ENCODE measurements at places on chromosomes 6 and 20.

DNA sequence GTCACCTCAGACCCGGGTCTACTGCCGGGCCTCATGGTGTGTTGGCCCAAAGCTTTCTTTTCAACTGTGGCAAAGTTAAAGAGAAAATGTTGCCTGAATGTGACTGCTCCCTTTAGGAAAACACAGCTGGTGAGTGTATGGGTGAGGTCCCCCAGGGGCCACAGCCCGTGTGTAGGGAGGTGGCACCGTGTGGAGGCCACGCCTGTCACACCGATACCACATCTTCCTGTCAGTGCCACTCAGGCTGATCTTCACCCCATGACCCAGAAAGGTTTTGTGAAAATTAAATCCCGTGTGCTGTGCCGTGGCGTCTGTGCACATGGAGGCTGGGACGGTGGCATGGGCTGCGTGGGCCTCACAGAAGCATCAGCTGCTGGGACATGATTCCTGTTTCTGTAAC lies 10.7 kb upstream of the ADRM1 start:
- no peak for DNase-seq

GRCh38 chr6:168789699-168790098 lies 348.7 kb downstream of the SMOC2 start:
- DNase-seq, result peak; percentile 52

GRCh38 chr6:68941345-68941744 lies 306.3 kb downstream of the ADGRB3 start:
- no peak for DNase-seq

- DNase-seq, result peak; percentile 34
Measured at GRCh38 chr6:34027445-34027936, 118.4 kb downstream of the GRM4 start.

GRCh38 chr6:158853072-158853879 lies 34.1 kb upstream of the EZR start:
- DNase-seq, result no peak

DNA sequence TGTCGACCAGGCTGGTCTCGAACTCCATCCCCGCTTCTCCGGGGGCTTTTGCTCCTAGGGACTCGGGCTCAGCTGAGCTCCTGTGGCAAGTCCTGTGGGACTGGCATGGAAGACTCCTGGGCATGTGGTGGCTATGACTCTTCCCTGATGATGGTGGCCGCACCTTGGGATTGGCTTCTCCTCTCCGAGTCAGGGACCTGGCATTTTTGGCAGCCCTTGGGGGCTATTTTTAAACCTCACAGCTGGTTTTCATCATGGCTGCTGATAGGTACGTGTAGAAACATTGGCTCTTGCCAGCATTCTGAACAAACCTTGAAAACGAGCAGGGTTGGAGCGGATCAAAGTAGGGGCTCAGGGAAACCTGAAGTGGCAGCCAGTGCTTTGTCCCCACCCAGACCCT lies 54.1 kb downstream of the RBM38 start:
- DNase-seq, result no peak

DNA sequence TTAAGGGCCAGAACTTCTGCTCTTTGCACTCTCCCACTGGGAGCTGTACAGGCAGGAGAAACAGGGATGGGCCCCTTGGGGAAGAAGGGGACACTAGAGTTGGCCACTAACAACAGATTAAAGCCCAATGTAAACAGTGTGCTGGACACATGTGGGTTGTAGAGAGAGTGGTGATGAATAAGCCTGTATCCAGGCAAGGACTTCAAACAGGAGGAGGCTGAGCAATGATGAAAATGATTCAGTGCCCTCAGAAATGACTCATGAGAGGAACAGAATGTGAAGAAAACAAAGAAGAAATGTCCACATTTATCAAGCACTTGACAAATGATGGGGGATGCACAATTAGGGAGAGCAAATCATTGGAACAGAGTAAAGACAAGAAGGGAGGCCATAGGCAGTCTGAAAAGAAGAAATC lies 242.3 kb downstream of the TBX18 start:
- DNase-seq, result no peak

DNA sequence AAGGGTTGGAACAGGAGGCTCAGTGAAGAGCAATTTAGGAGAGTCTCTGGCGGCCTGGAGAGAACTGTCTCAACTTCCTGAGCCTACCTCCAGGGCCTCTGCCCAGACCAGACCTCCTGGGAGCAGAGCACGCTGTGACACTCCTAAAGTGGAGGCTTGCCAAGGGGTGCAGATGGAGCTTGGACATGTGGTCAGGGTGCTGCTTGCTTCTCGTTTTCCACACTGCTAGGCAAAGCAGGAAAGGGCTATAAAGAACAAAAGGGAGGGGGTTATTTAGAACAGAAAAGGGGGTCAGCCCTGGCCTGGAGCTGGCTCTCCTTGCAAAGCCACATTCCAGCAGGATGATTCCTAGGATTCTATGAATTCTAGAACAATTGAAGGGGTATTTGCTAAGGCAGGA lies 145.7 kb upstream of the GGTLC1 start:
- no peak for DNase-seq

DNA sequence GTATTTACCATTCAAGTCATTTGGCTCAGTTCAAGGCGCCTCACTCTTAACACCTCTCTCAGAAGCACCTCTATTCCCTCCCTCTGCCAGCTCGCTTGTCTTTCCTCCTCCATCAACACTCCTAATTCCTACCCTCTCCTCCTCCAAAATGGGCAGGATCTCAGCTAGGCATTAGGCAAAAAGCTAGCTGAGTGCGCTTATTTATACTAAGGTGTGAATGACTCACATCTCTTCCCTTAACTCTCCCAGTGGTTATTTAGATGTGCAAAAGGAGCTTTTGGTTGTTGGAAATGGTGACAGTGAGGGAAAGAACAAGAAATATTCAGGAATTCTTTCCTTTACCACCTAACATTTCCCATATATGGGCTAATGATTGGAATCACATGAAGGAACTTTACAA lies 29.1 kb downstream of the PACSIN1 start:
- no peak for DNase-seq

- DNase-seq, result no peak
Measured at GRCh38 chr6:15595461-15596173, 67.2 kb downstream of the DTNBP1 start.

GRCh38 chr6:157547112-157547511 lies 166.1 kb downstream of the ZDHHC14 start:
- DNase-seq, result no peak

GRCh38 chr6:44254191-44255104 lies 2.9 kb downstream of the SLC35B2 start:
- no peak for DNase-seq

DNA sequence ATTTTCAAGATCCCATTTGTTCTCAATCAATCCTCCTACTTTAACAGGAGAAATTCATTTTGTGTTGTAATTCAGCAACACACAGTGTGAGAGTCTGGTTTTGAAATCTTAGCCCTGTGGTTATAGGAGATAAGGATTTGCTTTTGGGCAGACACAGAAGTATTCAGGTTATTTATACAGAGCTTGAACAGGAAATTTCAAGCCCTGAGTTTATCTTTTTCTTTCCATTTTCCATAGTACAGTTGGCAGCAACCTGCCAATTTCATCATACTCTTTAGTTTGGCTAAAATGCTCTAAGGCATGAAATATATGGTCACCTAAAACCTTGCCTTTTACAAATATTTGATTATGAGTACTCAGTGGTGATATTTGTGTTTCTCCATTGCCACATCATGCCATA lies 41.4 kb downstream of the PKIB start:
- DNase-seq, result no peak

GRCh38 chr20:51385646-51386530 lies 156.6 kb downstream of the NFATC2 start:
- DNase-seq, result peak; percentile 52

- DNase-seq, result peak; percentile 83
Measured at GRCh38 chr20:50366270-50367103, 143.7 kb upstream of the PTPN1 start.

DNA sequence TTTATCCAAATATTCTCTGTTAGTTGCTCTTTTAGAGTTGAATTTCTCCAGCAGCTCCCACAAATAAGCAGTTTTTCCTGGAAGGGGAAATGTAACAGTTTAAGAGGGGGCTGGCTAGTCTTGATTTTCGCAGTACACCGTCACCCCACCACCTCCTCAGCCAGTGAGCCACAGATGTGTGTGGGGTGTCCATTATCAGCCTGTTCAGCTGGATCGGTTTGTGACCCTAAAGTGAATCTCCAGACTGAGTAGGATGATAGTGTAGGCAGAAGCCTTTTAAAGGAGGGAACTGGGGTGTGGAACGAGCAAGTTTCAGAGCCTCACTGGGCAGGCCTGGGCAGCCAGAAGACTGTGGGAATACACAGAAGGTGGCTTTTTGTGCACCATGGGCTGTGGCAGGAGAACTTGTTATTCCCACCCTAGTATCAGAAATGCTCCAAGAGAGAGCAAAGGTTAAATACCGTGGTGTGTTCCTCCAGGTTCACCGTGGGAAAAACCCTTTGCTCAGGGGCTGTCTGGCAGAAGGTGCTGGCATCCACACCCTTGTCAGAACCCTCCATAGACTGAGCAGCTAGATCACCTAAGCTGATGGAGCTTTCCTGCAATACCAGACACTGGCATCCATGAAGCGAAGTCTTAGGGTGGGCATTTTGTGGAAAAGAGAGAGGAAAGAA lies 230.9 kb upstream of the MOCS1 start:
- DNase-seq, result no peak

DNA sequence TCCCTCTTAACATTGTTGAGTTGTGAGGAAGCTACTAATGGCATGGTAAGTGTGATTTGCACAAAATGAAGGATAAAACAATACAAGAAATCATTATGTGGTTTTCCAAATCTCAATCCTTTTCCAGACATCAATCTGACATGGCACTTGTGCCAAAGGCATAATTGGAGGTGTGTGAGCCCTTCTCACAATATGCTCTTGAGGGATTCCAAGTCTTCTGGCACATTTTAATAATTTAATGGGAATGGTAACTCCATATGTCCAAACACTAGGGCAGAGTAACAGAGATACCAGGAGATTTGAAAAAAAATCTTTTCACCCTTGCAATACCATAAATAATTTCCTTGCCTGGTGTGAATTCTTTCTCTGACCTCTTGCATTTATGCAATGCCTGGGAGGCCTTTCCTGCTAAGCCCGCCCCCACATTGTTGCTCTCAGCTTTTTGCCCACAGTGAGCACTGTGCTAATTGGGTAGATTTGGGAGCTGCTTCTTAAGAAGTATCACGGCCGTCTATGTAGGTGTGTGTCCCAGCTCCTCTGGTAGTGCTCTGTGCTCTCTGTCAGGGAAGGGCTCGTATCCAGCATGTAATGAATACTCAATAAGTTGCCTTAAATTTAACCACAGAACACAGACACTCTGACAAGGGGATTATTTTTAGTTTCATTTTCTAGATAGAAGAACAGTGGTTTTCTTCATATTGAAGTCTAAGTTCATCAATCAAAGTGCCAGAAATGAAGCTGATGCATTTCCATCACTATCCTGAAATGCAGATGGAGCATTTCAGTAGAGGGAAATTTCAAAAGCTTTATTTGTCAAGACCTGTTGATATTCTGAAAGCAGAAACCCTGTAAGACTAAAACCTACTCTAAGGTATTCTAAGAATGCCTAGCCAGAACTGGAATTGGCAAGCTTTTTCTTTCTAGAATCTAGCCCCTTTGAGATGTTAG lies 54.4 kb upstream of the CEP85L start:
- no peak for DNase-seq

GRCh38 chr6:98947411-98948292 lies at the start of gene FBXL4:
Gene FBXL4 (minus strand): TSS chr6:98947946. CDS start chr6:98926988, 20,958 bp downstream.
- peak; percentile 95 for DNase-seq

- no peak for DNase-seq
Measured at GRCh38 chr6:36703081-36703606, 5.5 kb downstream of the RAB44 start.
